NCI-H1417 treated with DMSO at 0.1 percent for 48 hours (cell line): ENCODE measurements at places on chromosomes 16 and 17.

GRCh38 chr17:28599311-28600184 is 723 bp upstream of the SPAG5 start:
- peak; percentile 55 for DNase-seq

DNA sequence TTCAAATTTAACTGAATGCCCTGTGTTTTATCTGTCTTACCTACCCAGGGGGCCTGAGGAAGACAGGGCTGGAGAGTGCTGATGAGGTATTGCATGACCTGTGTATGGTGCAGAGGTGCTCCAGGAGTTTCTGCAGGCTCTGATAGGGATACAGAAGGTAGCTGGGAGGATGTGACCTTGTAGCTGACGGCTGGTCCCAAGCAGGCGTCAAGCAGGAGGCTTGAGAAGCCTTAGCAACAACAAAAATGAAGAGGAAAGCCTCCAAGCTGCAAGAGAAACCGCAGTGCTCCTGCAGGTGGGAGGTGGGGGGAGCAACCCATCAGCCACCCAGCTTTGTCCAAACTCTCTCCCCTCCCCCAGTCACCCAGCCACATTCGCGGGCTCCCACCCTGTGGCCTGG is 40.4 kb downstream of the LAT start:
- DNase-seq = no peak

- DNase-seq = no peak
These were observed 1.7 kb downstream of the MT2A start for GRCh38 chr16:56610017-56610608.

DNA sequence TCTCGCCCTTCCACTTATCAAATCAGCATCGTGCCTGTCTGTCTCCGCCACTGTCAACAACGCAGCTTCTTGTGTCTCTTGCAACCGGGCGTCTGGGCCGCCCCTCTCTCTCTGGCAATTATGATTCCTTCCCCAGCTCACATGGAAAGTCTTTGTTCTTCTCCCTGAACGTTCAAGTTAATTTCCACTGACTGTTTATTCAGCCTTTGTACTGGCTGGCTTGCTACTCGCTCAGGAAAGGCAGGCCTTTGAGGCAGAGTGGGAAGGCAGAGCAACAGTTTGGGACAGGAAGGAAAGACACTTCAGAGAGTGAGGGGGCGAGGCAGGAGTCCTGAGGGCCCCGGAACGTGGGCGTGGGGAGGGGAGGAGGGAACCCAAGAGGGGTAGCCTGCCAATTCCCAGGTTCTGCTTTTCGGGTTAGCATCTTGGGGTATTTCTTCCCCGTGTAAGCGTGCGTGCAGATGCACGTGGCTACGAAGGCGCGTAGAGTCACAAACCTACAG is 50.8 kb downstream of the AKAP1 start:
- peak; percentile 92 for DNase-seq

DNA sequence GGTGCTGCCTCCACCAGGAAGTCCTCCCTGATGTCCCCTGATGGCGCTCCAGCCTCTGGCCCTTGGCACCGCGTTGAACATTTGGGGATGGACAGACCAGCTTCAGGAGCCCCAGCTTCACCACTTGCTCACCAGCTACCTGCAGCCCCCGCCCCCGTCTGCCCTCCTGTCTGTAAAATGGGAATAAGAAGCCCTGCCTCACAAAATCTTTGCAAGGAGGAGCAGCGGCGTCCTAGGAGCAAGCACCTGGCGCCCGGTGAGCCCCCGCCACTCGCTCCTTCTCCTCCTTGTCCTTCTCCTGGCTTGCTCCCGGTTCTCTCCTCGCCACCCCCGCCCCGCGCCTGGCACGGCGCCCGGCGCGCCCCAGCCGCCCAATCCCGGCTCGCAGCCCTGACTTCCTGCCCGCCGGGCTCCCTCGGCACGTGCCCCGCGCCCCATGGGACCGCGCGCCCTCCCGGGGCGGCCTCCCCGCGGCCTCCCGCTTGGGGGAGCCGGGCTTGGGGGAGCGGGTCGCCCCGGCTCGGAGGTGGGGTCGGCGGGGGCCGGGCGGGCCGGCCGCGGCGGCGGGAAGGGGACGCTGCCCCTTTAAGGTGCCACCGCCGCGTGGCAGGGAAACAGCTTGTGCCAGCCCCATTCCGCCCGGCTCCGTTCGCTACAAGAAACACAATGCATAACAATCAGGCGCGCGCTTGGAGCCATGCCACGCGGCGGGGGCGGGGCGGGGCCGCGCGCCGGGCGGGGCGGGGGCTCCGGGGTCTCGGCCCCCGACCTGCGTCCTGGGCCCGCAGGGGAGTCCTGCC is 9.1 kb upstream of the PPP1R1B start:
- no peak for DNase-seq

DNA sequence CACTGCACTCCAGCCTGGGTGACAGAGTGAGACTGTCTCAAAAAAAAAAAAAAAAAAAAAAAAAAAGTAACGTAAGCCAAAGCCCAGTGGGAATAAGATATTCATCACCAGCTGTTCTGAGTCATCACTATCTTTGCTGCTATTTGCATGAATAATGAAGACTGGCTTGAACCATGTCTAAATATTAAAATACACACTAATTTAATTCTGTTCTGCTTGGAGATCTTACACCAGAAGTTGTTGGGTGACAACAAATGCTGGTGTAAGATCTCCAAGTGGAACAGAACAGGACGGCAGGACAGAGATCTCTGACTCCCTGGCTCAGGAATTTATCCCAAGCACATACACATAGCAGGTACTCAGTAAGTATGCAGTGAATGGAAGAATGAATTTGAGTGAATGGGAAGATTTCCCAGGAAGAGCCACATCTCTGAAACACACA is 19.6 kb downstream of the DNAH17 start:
- DNase-seq = no peak

DNA sequence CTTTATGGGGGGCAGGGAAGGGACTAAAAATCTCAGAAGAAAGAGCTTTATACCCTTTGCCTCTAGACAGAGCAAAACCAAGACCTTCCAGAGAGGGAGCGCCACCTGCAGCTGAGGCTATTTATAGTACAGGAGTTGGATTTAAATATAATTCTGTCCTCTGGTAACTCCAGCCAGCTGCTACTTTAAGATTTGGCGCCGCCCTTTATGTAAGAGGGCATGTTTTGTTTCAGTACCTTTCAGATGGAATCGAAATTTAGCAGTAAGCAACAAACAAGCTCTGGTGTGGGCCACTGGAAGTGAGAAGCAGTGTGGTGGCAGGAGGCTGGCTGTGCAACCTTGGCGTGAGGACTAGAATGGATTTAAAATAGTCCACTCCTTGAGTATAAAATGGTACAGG is 5.2 kb upstream of the GUCY2D start:
- no peak for DNase-seq

DNA sequence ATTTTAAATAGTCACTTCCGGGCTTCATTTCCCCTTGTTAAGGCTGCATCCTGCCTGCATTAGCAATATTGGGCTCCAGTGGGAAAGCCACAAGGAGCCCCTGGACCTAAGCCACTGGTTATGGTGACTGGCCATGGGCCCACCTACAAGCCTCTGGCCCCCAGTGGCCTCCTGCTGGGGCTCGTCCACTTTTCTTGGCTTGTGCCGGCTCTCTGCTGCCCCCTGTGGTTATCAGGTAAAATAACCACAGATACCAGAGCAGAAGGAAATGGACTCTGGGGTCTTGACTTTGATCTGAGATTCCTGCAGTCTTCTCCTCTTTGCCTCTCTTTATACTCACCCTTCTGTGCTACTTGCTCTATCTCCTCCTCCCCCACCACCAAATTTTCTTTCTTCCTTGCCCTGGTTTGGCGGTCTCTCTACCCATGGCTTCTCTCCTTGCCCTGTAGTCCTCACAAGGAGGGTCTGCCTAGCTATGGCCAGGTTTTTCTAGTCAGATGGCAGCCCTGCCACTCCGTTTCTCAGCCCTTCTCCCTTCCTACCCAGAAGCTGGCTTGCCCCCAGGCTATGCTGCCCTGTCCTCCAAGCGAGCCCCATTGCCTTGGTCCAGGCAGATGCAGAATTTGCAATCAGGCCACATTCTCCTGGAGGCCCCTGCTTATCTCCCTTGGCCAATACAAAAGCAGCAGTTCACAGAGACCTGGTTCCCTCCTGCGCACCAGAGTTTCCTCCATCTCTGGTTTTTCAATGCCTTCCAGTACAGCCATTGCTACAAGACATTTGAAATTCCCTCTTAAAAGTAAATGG is 82.9 kb upstream of the RCVRN start:
- no peak for DNase-seq

DNA sequence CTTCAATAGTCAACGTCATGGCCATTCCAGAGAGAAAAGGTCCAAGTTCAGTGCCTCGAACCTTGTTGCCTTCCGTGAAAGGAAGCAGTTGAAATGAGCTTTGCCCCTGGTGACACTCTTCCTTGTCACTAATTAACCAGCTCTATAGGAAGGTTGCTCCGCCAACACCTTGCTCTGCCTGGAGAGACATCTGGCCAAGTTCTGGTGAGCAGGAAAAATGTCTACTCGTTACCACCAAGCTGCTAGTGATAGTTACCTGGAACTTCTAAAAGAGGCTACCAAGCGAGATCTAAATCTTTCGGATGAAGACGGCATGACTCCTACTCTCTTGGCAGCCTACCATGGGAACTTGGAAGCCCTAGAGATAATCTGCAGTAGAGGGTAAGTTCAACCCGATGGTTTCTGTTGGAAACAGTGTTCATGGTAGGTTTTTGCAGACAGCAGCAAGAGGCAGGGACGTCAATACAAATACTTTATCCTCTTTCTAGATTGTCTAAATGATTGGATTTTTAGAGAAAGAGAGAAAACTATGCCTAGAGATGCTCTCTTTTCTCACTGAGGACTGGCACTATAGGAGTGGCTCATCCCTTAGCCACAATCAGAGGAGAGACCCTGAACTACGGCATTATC is at the start of gene ANKS4B:
TSS of gene ANKS4B (plus strand) at position 179 of the 630 bp plus-strand sequence. CDS start at position 218, 39 bp downstream.
- DNase-seq = no peak

DNA sequence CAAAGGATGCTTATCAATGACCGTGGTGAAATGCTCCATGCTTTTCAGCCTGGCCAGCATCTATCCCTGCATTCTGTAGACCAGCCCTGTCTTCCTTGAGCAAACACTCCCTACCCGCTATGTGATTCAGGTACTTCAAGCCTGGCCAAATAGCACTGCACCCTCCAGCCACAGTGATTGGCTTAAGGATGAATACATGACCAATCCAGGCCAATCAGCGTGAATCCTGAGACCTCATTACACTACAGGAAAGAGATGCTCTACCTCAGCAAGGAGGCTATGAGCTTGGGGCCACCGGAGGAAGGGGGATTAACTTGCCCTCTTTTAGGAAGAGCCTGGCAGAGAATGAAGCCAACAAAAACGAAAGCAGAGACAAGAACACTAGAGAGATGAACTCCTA is 162.5 kb downstream of the ZNF423 start:
- no peak for DNase-seq

- DNase-seq = no peak
These were observed 48.3 kb downstream of the C17orf67 start for GRCh38 chr17:56785405-56785804.

DNA sequence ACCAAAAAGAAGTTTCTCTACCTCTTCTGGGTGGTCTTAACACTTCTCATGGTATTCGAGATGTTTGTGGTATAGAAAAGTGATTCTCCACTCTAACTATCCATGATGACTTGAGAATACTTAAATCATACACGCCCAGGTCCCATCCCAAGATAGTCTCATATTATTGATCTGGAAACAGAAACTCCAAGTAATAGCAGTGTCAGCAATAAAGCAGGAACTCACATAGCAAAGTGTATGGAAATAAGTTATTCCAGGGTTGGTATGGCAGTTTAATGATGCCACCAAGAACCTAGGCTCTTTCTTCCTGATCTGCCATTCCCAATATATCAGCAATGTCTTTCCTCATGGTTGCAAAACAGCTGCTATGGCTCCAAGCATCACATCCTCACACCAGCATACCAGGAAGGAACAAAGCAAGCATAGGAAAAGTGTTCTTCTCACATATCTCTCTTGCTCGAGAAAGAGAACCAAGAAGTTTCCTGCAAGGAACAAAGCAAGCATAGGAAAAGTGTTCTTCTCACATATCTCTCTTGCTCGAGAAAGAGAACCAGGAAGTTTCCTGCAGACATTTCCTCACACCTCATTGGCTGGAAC is 23.6 kb upstream of the TOX3 start:
- no peak for DNase-seq

DNA sequence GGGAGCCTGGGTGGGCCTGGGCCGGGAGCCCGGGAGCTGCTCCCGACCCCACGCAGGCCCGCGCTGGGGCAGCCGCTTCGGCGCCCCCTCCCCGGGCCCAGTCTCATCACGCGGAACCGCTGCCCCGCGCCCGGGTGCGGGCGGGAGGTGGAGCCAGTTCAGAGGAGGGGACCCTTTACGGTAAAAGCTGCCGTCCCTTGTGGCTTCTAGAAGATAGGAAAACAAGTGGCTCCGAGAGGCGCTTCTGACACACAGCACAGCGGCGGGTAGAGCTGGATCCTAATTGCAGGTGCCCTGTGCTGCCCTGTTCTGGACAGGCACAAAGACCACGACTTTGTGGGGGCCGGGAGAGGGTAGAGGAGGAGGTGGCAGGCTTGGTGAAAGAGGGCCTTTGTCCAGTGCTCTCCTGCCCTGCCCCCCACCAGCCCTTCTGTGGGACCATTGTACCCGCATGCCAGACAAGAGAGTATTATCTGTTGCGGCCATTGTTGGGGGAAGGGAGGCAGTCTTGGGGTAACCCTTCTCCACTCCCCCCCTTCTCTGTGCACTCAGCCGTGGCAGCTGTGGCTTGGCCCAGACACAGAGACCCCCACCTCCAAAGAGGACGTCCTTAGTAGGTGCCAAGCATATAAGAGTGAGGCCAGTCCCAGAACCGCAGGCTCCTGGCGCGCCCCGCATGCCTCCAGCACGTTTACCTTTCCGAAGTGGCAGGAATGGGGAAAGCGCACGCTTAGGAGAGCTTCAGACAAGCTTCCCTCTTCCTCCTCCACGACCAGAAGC is 736 bp downstream of the CNP start:
- no peak for DNase-seq

DNA sequence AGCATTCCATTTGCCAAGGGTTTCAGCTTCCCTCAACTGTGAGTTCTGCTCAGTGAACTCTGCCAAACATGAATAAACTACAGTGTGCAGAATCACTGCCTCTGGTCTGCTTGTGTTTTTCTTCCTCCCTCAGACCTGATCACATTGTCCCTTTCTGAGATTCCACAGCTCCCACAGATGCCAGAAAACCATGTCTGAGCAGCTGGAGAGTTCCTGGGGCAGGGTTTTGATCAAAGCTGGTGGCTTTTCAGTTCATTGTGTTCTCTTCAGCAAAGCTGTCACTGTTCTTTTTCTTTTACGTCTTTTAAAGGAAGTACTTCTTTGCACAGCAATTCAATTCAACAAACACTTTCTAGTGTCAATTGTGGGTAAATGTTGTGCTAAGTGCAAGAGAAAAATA is 555.8 kb downstream of the RBFOX1 start:
- no peak for DNase-seq

GRCh38 chr16:89346869-89347268 is 129.4 kb downstream of the ZNF778 start:
- DNase-seq = no peak
